ENCODE measurements at places on chromosomes 7 and 10.
A peak's percentile ranks its signal among the peaks of the same experiment; 100 is the strongest.

DNA sequence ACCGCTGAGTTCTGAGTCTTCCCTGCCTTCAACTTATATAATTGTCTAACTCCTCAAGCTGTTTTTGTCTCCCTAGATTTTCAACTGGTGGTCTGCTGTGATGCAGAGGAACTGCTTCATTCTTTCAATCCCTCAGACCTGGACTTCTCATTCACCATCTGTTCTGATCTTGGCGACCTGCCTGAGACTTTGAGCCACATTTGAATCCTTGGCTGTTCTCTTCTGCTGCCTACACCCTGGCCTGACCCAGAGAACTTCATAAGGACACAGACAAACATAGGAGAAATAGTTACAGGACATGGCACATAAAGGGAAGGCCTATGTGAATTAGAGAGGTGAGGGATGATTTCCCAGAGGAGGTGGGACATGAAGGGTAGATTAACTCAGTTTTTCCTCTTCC is 326.7 kb downstream of the PTEN start:
- DNase-seq, result no peak

GRCh38 chr10:100155936-100156335 is 29.9 kb downstream of the ERLIN1 start:
- no peak for DNase-seq

DNA sequence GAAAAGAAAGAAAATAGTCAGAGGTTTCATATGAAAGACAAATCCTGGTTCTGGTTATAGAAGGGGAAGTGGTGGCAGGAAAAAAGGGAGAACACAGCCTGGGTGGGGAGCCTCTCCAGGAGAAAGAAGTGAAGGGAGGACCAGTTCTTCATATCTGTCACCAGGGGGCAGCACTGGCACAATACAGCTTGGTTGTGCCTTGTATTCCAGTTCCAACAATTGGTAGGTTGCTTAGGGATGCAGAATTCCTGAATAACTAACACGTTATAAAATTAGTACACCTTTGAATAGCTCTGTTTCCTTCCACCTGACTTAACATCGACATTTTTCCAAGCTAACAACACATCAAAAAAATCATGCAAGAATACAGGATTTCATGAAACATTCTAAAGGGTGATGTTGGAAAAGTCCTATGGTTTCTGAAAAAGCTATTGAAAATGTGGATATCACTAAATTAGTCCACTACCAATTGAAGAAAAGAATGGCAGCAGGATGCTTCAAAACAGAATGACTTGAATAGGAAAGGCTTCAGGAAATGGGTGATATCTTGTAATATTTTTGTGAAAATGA is 52.9 kb downstream of the CYP26A1 start:
- no peak for DNase-seq

- DNase-seq, result no peak
Observed at GRCh38 chr7:17132726-17133125, 165.7 kb upstream of the AHR start.

GRCh38 chr7:31100871-31101270 is 48.8 kb downstream of the ADCYAP1R1 start:
- no peak for DNase-seq

DNA sequence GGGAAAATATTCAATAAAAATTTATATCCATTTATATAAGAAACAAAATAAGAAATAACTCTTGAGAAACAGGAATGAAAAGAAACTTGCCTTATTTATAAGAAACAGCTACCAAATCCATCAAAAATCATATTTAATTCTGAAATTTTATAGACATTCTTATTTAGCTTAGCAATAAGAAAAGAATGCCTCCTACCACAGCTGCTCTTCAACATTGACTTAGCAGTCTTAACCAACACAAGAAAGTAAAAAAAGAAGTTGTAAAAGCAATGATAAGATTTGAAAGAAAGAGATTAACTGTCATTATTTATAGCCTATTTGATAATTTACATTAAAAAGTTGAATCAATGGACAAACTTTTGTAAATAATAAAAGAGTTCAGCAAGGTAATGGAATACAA is 212.8 kb downstream of the ZNF365 start:
- DNase-seq, result no peak

DNA sequence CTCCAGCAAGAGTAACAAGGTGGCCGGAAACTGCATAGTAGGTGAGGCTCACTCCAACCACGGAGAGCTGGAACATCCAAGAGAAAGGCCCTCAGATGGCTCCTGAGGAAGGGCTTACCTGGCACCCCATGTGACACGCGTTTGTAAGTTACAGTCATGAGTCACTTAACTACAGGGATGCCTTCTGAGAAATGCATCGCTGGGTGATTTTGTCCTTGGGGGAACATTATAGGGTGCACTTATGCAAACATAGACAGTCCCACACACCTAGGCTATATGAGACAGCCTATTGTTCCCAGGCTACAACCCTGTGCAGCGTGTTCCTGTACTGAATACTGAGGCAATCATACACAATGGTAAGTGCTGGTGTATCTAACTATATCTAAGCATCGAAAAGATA is 139.9 kb downstream of the PKD1L1 start:
- no peak for DNase-seq

GRCh38 chr10:113423981-113424721 is 128.7 kb upstream of the HABP2 start:
- no peak for DNase-seq

GRCh38 chr7:22569586-22570321 is 69.8 kb upstream of the STEAP1B start:
- DNase-seq, result peak; percentile 79

- DNase-seq, result no peak
Observed at GRCh38 chr10:100522945-100523344, 3.3 kb upstream of the SEC31B start.

DNA sequence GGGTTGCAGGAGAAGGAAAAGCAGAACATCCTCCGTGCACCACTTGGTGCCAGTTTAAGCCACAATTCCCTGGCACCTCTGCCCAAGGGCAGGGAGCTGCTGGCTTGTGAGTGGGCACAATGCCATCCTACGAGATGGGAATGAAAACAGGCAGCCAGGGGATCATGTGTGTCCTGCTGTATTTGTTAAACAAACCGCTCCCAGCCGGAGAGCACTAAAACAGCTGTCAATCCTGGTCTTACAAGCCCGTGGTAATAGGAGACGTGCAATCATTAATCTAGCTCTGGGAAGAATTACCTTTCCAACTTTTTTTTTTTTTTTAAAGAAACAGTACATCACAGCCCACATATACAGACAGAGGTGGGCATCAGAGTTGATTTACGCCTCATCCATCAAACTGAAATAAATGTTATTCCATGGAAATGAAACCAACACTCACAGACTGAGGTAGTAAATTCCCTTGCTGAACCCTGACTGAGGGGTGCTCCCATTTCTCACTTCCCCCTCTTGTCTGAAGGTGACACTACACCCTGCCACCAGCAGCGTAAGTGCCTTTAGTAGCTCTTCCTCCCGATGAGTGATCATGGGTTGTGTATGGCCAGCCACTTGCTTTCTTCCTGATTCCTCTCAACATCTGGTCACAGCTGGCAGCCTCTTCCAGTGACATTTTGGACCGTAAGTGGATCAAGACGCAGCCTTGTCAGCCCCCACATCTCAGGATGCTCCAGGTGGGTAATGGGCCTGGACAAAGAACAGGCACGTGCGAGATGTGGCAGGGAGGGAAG is 143.8 kb downstream of the TEX36 start:
- DNase-seq, result peak; percentile 10

DNA sequence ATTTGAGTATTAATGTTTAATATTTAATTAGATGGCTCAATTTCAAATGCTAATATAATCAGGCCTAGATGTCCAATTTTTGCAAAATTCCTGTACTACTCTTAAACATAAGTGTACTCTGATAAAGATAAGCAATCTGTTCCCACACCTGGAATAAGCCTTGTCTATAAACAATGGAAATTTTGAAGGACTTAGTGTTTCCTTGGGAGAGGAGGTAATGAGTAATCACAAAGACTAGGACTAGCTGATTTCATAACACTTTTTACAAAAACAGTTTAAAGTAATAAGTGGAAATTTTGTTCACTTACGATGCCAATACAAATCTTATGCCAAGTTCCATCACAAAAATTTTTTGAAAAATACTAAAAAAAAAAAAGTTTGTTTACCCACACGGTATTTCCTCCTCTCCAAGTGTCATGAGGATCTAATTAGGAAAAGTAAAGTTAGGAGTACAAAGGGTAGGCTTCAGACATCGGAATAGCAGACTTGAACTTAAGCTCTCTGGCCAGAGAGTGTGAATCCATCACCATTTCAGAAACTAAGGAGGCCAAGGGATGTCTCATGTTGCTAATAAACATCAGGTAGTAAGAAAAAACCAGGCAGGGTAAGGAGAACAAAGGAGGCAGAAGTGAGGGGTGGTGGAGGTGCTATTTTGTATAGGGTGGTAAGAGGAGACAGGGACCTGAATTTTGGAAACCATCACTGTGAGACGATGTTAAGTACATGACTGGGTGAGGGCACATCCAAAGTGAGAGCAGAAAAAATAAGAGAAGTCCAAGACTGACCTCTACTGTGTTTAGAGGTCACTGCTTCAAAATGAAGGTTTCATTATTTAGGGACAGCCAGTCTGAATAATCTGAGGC is 61.3 kb downstream of the RAPGEF5 start:
- DNase-seq, result peak; percentile 84

DNA sequence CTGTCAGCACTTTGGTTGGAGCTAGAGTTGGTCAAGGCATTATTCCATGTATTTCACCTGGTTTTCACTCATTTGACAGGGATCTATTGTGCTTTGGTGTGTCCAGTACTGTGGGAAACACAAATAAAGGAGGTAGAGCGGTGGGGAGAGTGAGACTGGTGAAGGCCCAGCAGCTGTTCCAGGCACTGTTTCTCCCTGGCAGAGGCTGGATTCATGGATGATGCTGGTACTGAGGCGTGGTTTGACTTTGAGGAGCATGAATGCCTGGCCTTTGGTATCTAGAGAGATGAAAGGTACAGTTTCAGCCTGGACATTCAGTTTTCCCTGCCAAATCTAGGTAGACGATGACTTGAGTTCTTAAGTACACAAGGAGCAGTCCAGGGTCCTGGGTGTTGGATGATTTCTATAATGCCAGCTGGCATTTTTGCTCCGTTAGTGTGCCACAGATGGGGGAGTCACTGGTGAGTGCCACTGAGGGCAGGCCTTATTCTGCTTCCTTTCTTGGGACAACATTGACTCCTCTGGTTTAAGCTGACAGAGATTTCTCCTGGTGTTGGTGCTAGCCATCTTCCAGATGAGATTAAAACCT is 162.2 kb upstream of the BMPER start:
- DNase-seq, result no peak

GRCh38 chr7:150322114-150322832 is 882 bp upstream of the LRRC61 start:
- no peak for DNase-seq

- DNase-seq, result no peak
Observed at GRCh38 chr10:24235471-24235870, 26.5 kb downstream of the KIAA1217 start.

DNA sequence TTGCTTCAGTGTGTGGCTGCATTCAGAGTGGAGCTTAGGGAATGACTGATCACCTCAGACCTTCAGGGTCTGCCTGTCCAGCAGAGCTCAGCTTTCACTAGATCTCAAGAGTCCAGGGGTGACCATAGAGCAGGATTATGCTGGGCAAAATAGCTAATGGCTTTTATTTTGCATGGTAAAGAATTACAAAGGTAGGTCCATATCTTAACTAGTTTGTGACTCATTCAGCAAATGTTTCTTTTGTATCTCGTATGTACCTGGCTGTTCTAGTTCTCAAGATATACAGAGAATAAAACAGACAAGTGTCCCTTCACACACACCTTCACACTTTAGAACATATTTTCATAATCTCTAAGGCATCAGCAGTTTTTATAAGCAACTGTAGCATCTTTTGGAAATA is 180.5 kb downstream of the DYNC1I1 start:
- DNase-seq, result no peak

DNA sequence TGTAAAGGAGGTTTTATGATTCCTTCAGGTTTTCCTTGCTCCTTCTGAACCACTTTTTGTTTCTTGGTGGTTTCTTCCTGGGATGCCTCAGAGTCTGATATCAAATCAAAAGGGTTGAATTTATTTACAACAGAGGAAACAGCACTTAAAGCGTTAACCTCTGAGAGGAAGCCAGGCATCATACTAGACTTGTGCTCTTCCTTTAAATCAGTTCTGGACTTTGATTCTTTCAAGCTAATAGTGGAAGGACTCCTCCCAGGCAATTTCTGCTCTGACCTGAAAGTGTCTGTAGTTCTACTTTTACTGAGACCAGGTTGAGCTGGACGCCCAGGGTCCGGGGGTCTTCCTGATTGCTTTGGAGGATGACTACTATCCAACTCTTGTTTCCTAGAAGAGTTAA is 6.7 kb downstream of the PCLO start:
- no peak for DNase-seq

DNA sequence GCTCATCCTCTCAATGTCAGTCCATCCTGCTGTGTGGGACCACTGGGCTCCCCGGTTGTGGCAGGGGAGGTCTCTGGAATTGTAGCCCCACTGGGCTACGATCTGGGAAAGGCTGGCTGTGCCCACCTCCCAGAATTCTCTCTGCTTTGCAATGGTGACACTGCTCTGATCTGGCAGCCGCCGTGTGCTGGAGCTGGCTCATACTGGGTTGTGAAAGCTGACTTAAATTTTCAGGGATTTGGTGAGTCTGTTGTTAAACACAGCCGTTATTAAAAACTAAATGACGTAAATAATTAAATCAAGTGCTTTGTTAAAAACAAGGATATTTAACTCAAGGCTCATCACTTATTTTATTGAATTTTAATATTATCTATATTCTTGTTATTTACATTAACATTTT is 160.0 kb downstream of the TAX1BP1 start:
- DNase-seq, result no peak

DNA sequence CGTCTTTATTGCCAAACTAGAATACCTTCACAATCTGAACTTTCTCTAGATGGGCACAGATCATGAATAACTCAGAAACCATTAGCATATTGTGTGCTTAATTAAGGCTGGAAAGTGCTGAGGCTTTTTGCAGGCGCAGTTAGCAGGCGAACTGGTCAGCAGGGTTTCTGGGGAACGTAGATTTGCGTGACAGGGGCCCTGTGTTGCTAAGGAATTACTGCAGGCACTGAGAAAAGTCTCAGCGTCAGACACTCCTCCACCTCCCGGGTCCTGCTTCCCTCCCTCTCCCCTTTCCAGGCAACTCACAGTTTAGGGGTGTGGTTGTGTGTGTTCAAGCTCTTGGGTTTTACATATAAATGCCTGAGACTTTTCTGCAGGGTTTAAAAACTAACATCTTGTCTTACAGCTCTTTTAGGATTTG is 2.2 kb downstream of the MAP3K8 start:
- no peak for DNase-seq

- no peak for DNase-seq
Observed at GRCh38 chr7:91067242-91067641, 197.0 kb upstream of the FZD1 start.

- DNase-seq, result no peak
Observed at GRCh38 chr7:116164552-116165306, 45.6 kb upstream of the TES start.

DNA sequence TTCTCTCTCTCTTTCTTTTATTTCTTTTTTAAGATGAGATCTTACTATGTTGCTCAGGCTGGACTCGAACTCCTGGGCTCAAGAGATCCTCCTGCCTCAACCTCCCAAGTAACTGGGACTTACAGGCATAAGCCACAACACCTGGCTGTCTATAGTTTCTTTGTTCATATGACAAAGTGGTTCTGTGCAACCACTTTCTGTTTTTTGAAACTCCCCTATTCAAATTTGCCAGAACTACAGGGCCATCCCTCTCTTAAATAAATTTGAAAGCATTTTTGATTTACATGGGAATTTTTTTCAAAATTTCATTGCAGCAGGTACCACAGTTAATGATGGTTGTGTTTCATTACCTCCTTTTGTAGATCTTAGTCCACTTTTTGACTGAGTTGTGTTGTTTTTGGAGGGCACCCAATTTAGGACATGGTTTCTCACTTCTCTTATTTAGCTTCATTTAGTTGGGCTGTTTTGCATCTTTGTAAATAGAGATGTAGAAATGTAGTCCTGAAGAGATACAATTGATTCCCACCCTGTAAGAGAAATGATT is 119.2 kb downstream of the LRRC4 start:
- no peak for DNase-seq
